WTC11 (cell line): ENCODE measurements at places on chromosomes 5 and 9.

DNA sequence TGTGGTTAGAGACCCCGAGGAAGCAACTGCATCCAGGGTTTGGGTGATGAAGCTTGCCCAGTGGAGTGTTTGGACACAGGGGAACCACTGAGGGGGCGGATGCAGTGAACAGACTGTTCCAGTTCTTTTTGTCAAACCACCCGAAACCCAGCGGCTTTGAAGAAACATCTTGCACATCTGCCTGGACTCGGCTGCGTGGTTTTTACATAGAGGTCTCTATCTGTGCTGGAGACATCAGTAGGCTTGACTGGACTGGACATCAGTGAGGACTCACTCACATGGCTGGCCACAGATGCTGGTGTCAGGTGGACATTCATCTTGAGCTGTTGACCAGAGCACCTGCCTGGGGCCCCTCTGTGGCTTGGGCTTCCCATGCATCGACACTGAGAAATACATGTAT lies 15.3 kb upstream of the SPATA31E1 start:
- H3K27ac ChIP-seq: no peak overlapping the region
- H3K4me3 ChIP-seq: no peak overlapping the region
- peaks cover 16% of the 10 kb centered on the region for H3K4me1 ChIP-seq
- DNase-seq: no peak
- H3K27me3 ChIP-seq: no peaks in the 10 kb centered on the region

GRCh38 chr5:14404780-14405179 lies 176.8 kb upstream of the OTULINL start:
- peaks cover 51% of the 10 kb centered on the region for H3K36me3 ChIP-seq
- no peaks in the 10 kb centered on the region for H3K27me3 ChIP-seq
- DNase-seq: no peak
- H3K4me3 ChIP-seq: no peak overlapping the region
- no peak overlapping the region for H3K27ac ChIP-seq
- peaks cover 9% of the 10 kb centered on the region for H3K4me1 ChIP-seq

GRCh38 chr9:90024823-90025222 lies 420.0 kb downstream of the GADD45G start:
- H3K36me3 ChIP-seq: no peaks in the 10 kb centered on the region
- no peak overlapping the region for H3K27ac ChIP-seq
- peaks cover 29% of the 10 kb centered on the region for H3K4me1 ChIP-seq
- DNase-seq: no peak
- H3K27me3 ChIP-seq: no peaks in the 10 kb centered on the region; the same call in none of the 2 replicates
- no peak overlapping the region for H3K4me3 ChIP-seq

DNA sequence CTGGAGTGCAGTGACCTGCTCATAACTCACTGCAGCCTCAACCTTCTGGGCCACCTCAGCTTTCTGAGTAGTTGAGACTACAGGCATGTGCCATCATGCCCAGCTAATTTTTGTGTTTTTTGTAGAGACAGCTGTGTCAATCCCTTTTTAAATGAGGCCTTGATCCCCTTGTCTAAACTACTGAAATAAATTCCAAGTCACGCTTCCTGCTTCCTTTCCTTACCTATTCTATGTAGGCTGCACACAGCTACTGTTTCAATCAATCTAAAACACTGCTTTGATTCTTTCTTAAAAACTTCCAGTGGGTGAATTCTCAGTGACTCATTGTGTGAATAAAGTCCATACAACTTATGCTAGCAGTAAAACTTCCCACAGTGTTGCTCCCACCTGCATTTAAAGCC lies 2.9 kb upstream of the C7 start:
- DNase-seq: no peak
- H3K4me1 ChIP-seq: peaks cover 20% of the 10 kb centered on the region

DNA sequence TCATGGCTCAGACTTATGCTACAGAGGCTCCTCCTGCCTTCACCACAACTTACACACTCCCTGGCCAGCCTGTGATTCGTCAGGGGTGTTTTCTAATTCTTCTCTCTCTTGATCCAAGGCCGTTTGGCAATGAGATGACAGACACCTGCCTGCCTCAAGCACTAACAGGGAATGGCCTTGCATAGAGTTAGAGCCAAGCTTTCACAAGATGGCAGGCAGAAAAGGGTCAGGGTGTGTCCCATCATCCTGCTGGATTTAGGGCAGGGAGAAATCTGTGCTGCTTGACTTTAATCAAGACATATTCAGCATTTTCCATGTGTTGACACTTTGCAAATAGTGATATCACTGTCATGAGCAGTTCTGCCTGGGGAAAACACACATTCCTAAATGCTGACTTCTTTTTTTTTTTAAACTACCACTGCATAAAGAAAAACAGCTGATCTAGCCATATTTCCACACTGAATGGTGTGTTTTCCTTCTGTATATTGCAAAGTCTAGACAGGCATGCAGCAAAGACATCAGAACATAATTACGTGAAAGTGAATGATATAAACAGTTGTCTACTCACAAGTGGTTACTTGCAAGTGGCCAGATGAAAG lies 95.0 kb upstream of the SLC25A48 start:
- peaks cover 7% of the 10 kb centered on the region; the same call in 1 of the 2 replicates for H3K4me1 ChIP-seq
- H3K27ac ChIP-seq: no peak overlapping the region
- peaks cover 10% of the 10 kb centered on the region for H3K36me3 ChIP-seq
- peaks cover 6% of the 10 kb centered on the region for H3K27me3 ChIP-seq
- no peak overlapping the region for H3K4me3 ChIP-seq

DNA sequence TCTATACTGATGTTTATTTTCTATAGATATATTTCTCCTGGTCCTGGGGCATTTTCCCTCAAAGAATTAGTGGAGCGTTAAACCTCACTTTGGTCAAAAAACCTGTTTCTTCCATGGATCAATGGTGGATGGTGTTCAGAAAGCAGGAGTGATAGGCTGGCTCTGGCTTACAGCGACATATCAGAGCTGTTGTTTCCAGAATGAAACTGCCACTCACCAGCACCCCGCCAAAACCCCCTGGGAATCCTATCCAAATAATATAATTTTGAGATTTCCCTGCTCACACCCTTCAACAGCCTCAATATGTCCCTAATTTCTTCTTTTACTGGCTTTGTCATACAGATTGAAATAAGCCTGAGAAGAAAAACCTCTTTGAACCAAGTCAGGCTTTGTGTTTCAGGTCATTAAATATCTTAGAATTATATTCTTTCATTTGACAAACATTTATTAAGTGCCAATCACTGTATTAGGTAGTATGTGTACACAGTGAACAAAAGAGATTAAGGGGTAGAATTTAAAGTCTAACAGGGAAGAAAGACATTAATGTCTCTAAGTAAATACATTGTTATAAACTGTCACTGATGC lies 144.5 kb upstream of the GPR151 start:
- DNase-seq: no peak
- no peak overlapping the region for H3K27ac ChIP-seq
- H3K4me3 ChIP-seq: no peak overlapping the region
- H3K36me3 ChIP-seq: no peaks in the 10 kb centered on the region

DNA sequence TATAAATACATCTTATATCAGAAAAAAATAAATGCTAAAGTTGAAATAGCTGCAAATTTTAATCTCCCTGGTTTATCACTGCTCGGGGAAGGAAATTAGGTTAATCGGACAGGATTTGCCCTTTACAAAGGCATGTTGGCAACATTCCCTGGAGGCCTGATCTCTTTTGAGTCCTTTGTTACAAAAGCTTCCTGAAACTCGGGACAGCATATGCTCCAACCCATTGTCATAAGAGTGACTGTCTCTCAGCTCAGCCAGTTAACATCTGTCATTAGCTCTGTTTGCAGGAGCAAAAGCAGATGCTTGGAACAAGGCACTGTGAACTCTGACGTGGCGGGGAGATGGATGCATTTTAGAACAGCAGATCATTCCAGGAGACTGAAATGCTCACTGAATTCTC lies 80.6 kb downstream of the MYO10 start:
- no peaks in the 10 kb centered on the region for H3K36me3 ChIP-seq
- peak overlapping the region; percentile 59; the same call in 1 of the 2 replicates for H3K27ac ChIP-seq
- no peaks in the 10 kb centered on the region for H3K27me3 ChIP-seq
- H3K4me1 ChIP-seq: peaks cover 61% of the 10 kb centered on the region
- no peak overlapping the region for H3K4me3 ChIP-seq

- H3K27ac ChIP-seq: no peak overlapping the region
- no peak overlapping the region for H3K4me3 ChIP-seq
- peaks cover 10% of the 10 kb centered on the region for H3K4me1 ChIP-seq
- H3K36me3 ChIP-seq: peaks cover 38% of the 10 kb centered on the region
Measured at GRCh38 chr5:41083306-41083705, 12.2 kb upstream of the MROH2B start.

DNA sequence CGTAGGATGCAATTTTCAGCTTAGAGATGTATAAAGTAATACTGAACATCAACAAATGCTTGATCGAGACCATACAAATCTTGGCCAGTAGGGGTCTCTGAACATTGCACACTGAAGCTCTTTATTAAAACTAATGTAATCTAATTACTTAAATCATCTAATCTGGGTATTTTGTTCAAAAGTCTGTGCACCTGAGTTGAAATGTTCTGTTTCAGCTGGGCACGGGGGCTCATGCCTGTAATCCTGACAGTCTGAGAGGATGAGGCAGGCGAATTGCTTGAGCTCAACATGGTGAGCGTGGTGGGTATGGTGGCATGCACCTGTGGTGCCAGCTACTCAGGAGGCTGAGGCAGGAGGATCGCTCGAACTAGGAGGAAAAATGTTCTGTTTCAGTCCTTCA lies 41.0 kb downstream of the ESM1 start:
- H3K36me3 ChIP-seq: no peaks in the 10 kb centered on the region
- H3K4me1 ChIP-seq: peaks cover 12% of the 10 kb centered on the region

GRCh38 chr5:149044453-149045088 lies 18.3 kb downstream of the SH3TC2 start:
- H3K4me1 ChIP-seq: peaks cover 6% of the 10 kb centered on the region
- H3K27me3 ChIP-seq: no peaks in the 10 kb centered on the region
- DNase-seq: no peak
- no peak overlapping the region for H3K4me3 ChIP-seq
- no peak overlapping the region for H3K27ac ChIP-seq

- no peak overlapping the region for H3K27ac ChIP-seq
- H3K36me3 ChIP-seq: peaks cover 9% of the 10 kb centered on the region
Measured at GRCh38 chr5:82439750-82440445, 161.7 kb upstream of the RPS23 start.
